Naive thymus-derived CD8-positive, alpha-beta T cell (primary cell): ENCODE measurements at places on chromosomes 1 and 21.
A peak's percentile ranks its signal among the peaks of the same experiment; 100 is the strongest.

DNA sequence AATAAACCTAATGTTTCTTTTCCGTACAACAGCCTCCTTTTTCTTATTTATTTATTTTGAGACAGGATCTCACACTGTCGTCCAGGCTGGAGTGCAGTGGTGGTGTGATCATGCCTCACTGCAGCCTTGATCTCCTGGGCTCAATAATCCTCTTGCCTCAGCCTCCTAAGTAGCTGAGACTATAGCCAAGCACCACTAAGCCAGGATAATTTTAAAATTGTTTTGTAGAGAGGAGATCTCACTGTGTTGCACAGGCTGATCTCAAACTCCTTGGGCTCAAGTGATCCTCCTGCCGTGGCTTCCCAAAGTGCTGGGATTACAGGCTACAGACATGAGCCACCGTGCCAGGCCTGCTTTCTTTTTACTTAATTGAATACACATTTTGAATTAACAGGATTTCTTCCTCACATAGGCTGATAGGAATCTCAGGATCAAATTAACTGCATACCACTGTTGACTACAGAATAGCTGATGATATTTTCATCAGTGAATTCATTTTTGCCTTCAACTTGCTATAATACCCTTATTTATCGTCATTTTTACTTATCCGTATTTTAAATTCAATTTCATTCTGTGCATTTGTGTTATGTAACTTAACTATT lies 2010.5 kb downstream of the NCAM2 start:
- DNase-seq: no peak

DNA sequence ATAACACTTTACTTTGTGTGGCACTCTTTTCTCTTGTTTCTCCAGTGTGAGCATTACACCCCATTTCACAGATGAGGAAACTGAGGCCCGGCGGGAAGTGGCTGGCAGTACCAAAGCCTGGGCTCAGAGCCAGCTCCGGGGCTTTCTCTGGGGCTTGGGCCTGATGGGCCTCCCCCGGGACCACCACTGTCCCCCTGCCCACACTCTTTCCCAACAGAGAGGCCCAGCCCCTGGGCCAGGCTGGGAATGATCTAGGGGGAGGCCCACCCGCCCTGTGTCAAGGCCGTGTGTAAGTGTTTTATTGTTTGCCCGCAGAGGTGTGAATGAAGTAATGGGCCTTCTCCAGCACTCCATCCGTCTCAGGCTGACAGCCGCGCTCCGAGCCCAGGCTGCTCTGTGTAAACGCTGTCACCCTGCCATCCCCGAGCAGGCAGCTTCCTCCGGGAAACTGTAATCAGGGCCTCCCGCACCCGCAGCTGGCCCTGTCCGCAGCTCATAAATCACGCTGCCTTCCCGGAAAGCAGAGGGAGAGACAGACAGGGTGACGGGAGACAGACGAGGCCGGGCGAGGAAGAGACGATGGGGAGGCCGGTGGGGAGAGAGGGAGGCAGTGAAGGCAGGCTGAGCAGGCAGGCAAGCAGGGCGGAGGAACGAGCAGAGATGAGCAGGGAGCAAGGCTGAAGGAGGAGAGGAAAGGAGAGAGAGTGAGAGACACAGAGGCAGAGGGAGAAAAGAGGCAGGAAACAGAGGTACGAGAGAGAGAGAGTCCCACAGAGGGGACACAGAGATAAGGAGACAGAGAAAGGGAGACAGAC lies 109.7 kb upstream of the ZBTB40 start:
- DNase-seq: no peak

- peak; percentile 26 for DNase-seq
Observed at GRCh38 chr1:116375887-116376728, 3.1 kb downstream of the ATP1A1 start.

DNA sequence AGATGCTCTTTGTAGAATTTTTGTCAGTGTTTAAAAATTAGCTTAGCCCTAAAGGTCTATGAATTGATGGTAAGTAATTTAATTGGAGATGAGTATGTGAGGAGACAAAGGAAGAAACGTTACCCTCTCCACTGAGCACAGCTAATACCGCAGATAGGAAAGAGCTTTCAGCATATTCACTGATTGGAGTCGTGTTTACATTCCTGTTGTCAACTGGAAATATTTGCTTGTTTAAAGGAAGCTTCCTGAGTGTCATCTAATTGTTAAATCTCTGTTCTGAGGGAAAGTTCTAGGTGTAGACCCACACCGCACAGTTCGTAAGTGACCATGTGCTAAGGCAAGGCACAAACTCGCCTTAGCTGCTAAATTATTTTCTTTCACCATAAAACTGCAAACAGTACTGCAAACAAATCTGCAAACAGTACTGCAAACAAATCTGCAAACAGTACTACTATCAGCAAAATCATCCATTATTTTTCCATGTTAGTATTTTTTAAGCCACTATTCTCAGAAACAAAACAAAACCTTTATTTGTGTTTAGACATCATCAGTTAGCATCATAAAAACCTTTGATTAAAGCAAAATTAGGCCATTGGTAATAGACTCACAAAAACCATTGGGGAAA lies 32.6 kb downstream of the TOMM20 start:
- DNase-seq: no peak

- no peak for DNase-seq
Observed at GRCh38 chr1:2166695-2167094, 27.9 kb downstream of the FAAP20 start.

DNA sequence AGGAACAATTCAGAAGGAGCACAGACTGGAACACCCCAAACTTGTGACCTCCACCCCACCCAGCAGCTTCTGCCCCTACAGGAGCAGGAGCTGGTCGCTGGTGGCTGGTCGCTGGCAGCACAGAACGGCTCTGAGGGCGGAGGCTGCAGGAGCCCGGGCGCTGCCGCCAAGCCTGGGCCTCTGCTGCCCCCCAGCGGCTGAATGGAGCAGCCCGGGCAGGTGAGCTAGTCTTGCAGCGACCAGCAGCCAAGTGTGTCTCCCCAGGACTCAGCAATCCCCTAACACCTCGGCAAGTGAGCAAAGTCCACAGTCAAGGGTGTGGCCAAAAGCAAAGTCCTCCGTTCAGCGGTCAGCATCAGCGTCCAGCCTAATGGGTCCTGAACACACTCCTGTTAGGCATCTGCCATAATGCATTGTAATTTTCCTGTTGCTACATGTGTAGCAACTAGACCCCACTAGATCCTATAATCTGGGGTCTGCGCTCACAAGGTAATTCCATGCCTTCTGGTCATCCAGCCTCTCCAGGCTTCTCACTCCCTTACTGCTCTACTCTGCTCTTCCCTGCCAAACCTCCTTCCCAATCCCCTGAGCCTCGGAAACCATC lies 12.1 kb upstream of the GJB5 start:
- DNase-seq: peak; percentile 73
